Suppressor macrophage treated with lipopolysaccharide for 4 hours (primary cell): ENCODE measurements at places on chromosomes 2 and 18.

DNA sequence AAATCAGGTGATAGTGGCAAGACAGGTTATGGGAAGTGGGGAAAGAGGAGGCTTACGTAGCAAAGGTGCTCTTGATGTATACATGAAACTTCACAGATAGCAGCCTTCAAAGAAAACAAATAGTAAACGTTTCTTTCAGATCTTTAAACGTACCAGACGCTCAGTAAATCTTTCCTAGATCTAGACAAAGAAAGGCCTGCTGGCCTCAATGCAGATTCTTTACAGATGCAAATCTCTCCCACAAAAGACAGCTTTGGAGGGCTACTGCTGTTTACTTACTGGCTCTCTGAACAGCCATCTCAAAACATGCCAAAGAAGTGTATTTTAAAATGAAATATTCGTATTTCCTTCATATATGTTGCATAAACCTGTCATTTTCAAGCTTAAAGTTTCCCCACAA lies 1279.9 kb upstream of the NRXN1 start:
- no peak for DNase-seq

- peak; percentile 28 for DNase-seq
Measured at GRCh38 chr2:43539436-43539835, 56.4 kb downstream of the THADA start.

DNA sequence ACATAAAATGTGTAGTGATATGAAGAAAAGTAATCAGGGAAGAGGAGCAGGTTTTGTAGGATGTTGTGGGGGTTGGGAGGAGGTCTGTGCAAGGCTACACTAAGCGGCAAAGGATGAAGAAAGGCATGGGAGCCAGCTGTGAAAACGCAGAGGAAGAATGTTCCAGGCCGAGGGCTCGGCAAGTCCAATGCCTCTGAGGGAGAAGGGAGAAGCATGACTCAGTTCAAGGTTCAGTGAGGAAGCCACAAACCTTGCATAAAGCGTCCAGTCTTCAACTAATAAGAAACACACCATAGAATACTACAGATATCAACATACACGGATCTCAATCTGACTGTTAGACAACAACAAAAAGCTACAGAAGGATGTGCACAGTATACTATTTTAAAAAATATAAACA lies 16.2 kb downstream of the EPB41L3 start:
- DNase-seq: peak; percentile 72

DNA sequence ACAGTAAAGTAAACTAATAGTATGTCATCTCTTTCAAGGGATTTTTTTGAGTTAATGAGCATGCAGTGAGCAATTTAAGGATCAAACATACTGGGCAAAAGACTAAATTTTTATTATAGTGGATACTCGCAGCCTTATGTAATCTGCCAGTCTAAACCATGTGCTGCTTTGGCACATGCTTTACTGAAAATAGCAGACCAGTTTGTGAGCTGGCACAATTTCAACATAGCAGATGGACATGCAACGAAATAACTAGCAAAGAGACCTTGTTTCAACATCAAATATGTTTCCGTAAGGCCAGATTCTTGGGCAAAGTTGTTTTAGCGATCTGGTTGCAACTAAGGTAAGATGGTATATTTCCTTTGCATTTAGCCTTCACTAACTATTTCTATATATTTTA lies 807.3 kb downstream of the NR4A2 start:
- no peak for DNase-seq

GRCh38 chr2:209990838-209991237 lies 11.6 kb upstream of the RPE start:
- no peak for DNase-seq

- DNase-seq: no peak
Measured at GRCh38 chr2:239000500-239001073, 152.7 kb downstream of the TWIST2 start.

DNA sequence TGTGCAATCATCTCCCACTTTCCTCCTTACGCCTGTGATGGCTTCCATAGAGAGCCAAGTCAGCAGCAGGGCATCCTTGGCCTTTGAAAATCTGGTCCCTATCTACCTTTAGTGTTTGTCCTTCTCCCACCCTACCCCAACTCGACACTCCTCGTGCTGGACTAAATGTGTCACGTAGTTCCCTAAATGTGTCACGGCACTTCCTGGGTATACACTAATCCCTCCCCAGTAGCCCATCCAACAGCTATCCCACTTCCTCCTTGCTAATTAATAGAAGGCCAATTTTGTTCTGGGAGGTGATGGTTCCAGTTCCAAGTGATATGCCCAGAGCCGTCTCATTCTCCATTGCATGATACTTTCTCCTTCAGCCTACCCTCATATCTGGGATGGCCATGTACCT lies 36.5 kb upstream of the ZFP36L2 start:
- peak; percentile 41 for DNase-seq

GRCh38 chr18:22632191-22632590 lies 214.5 kb upstream of the CTAGE1 start:
- DNase-seq: no peak

DNA sequence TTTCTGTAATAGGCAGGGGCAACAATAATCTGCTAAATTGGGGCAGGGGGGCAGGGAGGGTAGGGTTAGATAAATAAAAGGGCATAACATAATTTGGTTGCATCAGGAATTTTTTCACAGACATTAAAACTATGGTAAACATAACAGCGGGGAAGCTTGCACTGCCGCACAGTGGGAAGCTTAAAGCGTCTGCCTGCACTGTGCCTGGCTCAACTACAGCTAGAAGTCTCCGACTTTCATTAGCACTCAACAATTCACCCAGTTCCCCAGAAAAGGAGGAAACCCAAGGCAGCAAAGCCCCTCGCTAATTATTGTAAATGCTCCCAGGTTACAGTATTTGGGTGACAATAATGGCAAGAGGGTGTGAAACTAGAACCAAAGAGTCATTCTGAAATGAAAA lies 562.9 kb downstream of the ARHGAP15 start:
- no peak for DNase-seq

DNA sequence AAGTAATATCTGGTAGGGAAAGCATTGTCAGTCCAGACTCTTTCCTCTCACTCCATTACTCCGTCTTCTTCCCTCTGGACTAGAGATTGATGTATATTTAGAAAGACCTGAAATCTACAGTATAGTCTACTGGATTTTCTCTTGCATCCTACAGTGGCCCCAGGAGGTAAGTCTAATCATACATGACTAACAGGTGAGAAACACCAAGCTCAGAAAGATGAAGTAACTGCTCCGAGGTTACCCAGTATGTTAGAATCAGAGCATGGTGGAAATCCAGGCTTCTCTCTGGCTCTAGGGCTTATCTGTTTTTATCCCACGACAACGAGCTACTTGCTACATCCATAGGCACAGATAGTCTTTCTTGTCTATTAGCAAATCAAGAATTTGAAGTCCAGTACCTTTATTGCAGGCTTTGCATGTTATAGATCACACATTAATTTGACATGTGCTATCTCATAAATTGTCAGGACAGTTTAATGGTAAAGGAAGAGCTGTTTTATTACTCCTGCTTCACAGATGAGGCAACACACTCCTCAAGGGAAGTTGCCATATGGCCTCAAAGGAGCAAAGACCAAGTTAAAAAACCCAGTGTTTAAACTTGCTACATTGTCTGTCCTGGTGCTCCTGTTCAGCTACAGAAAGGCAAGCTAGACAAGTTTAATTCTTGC lies 484.3 kb downstream of the THSD7B start:
- DNase-seq: no peak

DNA sequence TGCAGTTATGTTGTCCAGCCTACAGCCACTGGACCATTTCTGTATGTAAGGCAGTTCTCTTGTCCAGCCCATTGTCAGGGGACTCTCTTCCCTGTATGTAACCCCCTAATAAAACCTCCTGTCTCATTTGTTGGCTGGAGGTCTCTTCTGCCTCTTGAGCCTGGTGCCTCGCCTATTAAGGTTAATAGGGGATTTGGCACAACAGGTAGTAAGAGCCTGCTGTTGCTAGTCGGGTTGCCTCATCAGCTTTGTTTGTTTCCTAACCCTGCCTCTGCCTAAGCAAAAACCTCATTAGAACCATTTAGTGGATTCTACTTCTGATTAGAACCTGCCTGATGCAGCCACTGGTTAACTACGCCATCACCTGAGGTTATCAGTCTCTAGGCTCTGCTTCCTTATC lies 62.2 kb upstream of the STPG4 start:
- DNase-seq: no peak

- DNase-seq: no peak
Measured at GRCh38 chr2:213281156-213281555, 3.1 kb upstream of the SPAG16 start.

DNA sequence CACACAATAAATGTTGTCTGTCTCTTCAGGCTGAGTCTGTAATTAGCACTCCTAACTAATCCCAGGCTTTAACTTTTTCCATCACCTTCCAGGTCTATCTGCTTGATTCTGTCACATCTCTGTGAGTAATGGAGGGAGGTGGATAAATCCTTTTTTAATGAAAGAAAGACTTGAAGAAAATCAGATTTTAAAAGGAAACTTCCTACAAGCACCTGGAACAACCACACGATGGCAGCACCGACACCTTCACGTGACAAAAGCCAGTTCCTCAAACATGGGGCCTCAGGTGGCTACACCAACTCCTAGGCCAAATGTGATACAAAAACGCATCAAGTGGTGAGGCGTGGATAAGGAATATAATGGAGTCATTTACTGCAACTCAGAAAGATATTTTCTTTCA lies 41.8 kb downstream of the TGFBRAP1 start:
- peak; percentile 27 for DNase-seq

DNA sequence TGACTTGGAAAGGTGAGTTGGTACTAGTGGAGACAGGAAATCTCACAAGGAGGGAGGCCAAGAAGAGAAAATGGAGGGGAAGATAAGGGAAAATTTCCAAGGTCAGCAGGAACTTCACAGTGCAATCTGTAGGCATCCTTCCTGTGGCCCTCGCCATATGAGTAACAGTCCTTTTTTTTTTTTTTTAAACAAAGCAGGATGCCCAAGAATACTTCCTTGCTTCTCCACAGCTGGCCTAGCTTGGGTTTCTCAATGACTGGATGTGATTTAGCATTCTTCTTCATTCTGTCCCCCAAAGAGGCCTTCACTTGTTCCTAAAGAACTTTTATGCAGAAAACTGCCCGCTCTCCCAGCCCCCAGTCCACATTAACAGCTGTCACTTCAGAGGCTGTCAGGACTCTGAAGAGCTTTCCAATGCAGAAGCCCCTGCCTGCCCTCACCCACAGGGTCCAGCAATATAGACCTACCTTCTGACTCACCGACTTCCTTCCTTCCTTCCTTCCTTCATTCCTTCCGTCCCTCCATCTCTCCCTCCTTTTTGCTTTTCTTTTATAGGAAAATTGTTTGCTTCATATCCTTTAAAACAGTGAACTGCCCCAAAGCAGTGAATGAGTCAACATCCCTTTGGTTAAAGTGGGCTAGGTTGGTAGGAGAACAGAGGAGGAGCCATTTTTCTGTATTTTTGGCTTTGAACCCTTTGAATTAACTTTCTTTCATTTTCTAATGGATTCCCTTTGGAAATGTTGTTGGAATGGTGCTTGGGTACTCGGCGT lies 172.0 kb downstream of the MGAT5 start:
- DNase-seq: peak; percentile 3

DNA sequence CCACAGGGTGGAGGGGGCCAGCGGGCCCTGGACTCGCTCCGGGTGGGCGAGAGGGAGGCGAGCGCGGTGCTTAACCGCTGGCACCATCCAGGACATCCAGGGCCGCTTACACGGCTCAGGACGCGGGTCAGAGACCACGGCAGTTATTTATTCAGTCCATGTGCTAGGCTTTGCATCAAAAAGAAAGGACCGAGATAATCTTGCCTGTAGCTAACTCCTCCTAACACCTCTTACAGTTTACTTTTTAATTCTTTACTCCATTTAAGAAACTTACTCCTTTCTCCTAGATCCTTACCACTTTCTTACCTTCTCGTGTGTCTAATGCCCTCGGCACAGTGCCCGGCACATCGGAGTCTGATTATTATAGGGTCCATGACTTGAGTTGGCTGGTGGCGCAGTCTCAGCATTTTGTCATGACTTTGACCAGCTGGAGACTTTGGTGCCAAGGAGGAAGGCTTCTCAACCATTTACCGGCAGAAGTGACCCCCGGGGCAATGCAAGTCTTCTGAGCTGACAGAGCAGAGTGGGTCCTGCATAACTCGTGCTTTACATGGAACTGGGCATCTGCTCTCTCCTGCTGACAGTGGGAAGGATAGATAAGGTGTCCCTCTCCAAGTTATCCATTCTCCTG lies 503 bp downstream of the ANXA4 start:
- no peak for DNase-seq

- DNase-seq: peak; percentile 99
Measured at GRCh38 chr18:32092422-32093101, 888 bp downstream of the RNF138 start.

GRCh38 chr2:132766573-132766972 lies 96.6 kb upstream of the LYPD1 start:
- no peak for DNase-seq

DNA sequence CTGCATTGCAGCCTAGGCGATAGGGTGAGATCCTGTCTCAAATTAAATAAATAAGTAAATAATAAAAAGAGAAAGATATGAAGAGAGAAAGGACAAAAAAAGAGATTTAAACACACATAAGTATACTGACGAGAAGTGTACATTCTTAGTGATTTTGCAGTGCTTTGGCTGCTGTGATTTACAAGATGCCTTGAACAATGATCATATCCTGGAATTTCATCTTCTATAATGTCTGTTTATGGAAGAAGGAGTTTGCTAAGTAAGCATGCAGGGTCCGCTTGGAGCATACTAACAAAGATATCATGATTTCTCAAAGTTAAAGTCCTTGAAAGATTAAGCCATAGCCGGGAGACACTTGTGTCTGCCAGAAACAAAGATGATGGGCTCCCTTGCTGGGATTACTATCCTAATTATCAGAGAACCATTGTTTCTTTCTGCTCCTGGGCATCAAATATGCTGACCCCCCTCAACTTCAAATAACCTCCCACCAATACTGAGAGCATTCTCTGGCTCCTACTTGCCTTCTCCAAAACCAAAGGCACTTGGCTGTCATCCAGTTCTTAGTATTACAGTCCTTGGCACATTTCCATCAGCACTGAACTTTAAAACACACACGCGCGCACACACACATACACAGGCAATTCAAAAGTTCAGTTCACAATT lies 47.5 kb upstream of the STAM2 start:
- DNase-seq: peak; percentile 79

GRCh38 chr18:13577781-13578180 lies 148.6 kb downstream of the FAM210A start:
- peak; percentile 46 for DNase-seq
